NCI-H748 treated with DMSO at 0.1 percent for 48 hours (cell line): ENCODE measurements at places on chromosomes 3 and 15.

- no peak for DNase-seq
These were observed 443.8 kb upstream of the EPHA6 start for GRCh38 chr3:96370637-96371036.

DNA sequence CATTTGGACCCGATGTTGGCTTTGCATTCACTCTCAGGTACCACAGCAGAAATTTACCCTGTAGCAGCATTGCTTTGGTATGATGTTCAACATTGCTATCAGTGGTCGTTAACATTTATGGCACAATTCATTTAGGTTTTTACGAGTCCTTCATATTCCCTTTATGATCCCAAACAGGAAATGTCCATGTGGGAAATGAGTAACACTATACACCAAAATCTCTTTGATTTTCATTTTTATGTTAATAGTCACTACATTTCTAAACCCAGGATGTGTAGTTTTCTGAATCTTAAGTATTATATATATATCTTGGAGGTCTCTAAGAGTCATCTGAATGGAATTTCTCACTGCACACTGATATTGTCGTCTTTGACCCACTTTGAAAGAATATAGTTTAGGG lies 78.5 kb upstream of the RBMS3 start:
- DNase-seq, result no peak

GRCh38 chr15:74845581-74845980 lies 2.6 kb upstream of the ULK3 start:
- no peak for DNase-seq

- DNase-seq, result no peak
These were observed 56.5 kb downstream of the STT3B start for GRCh38 chr3:31589228-31589627.

DNA sequence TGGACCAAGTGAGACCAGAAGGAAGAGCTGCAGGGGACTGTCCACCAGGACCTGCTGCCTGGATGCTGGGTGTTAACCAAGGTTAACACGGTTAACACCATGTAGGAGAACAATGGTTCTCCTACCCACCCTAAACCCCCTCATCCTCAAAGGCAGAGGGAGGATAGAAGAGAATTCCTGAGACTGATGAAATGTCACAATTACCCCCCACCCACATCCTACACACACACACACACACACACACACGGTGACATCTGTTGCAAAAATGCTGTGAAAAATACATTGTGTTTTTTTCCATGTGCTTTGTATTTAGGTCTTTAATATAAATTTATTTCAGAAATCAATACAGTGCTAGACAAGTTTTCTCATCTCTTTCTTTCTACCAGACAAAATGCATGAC lies 113.9 kb upstream of the HES1 start:
- no peak for DNase-seq

DNA sequence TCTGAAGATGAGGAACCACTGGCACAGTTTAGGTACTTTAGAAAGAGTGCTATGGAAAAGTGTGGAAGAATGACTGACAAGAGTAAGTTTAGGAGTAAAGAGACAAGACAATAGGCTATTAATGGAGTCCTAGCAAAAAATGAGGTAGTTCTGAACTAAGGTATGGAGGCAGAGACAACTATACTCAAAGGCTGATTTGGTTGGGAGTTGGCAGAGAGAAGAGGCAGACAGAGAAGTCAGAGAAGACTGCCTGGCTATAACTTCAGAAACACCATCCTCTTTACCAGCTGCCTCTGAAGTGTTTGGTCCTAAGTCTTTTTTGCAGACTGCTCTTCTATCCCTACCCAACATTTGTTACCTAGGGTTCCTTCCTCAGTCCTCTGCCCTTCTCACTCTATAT lies 19.2 kb downstream of the DYNC1LI1 start:
- DNase-seq, result no peak

- no peak for DNase-seq
These were observed 529.2 kb downstream of the TUSC7 start for GRCh38 chr3:117238806-117239205.

GRCh38 chr15:81529481-81529880 lies 155.5 kb upstream of the TMC3 start:
- DNase-seq, result no peak

DNA sequence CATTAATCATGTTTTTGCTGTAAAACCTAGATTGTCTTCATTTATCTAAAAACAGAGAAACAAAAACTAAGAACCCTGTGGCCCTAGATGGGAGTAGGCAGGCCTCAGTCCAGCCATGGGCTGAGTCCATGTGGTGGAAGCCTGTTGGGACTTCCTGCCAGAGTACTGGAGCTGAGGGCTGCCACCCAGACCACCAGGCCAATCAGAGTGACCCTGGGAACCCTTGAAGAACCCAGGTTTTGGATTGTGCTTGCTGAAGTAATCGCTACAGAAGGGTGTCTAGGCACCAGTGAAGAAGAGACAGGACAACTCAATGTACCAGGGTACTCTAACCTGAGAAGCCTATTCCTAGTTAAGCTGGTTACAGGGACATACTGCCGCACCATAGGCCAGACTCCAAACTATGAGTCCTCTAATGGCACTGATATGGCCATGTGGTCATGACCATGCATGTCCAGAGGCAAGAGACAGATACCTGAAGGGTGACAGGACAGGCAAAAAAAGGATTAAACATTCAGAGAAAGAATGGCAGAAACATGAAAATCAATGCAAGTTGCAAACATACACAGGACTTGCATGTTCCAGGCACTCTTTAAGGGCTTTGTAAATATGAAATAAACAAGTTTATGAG lies 12.9 kb downstream of the CSRNP1 start:
- no peak for DNase-seq

DNA sequence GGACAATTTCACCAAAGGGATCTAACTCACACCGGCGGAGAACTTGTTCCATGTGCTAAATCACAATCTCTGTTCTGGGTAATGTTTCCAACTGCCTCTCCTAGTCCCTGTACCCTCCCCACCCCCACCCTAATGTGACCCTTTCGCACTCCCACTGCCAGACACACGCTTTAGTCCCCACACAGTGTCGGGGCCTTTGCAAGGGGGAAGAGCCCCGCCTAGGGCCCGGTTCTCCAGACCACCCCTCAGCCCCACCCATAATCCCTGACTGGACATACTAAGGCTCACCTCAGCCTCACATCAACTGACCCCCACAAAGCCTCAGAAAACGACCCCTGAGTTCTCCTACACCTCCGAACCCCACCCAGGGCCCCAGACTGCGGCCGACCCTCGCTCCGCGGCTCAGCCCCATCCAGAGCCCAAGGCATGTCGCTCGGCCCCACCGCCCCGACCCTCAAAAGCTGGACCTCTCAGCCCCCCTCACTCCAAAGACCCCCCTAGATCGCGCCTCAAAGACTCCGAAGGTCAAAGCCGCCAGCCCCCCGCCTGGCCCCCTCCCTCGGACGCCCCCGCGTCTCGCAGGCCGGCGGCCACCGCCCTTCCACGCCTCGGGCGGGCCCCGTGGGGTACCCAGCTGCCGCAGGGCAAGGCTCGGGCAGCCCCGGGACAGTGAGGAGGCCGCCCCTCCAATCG lies 72.0 kb upstream of the MAP4 start:
- DNase-seq, result no peak

GRCh38 chr3:136982520-136983138 lies 24.8 kb downstream of the IL20RB start:
- no peak for DNase-seq

- no peak for DNase-seq
These were observed 727.1 kb upstream of the NECTIN3 start for GRCh38 chr3:110344487-110344886.

DNA sequence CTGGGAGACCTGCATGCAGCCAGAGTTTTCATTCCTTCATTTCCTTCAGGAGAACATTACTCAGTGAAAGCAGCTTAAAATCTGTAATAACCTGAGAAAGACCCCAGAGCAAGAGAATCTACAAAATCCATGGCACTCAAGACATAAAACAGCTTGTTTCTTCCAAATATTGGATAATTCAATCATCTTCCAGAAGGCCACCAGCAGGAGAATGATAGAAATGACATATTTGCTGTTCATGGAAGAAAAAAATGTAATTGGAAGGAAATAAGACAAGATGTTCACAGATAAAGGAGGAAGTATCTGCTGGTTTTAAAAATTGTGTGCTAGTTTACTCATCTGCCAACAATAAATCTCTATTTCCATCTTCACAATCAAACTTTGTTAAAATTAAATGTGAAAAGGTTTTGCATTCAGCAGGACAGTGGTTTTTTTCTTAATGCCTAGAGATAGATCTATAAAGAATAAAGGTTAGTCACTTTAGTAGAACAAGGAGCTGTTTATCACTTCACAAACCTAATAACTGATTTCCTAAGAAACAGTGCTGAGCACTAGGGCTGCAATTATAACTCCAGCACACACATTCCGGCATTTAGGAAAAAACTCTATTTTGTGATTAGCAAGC lies 530.8 kb downstream of the NSUN3 start:
- no peak for DNase-seq

DNA sequence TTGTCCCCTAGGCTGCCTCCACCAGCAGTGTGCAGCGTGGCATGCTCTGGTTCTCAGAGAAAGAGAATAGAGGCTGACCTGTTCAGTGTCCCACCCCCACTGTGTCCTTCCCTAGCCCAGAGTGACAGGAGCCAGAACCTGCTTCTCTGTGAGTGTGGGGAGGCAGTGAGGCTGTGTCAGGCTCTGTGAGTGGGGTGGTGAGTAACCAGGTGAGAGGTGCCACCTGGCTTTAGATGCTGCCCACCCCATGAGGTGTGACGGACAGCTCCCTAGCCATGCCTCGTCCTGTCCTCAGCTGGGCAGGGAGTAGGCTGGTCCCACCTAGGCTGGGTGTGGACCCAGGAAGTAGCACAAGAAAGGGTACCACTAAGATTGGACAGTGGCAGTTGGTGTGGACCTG lies 6.3 kb downstream of the TEX264 start:
- no peak for DNase-seq

GRCh38 chr15:64045774-64046420 lies 388 bp downstream of the DAPK2 start:
- no peak for DNase-seq

GRCh38 chr3:33833408-33834095 lies 35.1 kb downstream of the PDCD6IP start:
- no peak for DNase-seq

DNA sequence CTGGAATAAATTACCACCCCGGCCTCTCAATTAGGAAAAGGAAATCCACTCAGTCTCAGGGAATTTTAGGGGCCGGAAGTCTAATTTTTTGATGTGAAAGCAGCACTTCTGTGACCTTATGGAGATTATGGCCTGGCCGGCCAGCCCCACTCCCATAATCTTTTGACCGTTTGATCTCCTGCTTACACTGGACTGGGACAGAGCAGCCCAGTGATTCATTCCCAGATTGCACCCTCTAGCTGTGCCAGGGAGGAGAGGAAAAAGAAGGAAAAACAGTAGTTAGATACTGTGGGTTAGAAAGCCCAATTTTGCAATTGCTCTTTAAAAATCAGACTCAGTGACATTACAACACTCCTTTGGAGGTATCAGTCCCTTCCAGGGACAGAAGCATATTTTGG lies 32.4 kb downstream of the GJD2 start:
- DNase-seq, result no peak

DNA sequence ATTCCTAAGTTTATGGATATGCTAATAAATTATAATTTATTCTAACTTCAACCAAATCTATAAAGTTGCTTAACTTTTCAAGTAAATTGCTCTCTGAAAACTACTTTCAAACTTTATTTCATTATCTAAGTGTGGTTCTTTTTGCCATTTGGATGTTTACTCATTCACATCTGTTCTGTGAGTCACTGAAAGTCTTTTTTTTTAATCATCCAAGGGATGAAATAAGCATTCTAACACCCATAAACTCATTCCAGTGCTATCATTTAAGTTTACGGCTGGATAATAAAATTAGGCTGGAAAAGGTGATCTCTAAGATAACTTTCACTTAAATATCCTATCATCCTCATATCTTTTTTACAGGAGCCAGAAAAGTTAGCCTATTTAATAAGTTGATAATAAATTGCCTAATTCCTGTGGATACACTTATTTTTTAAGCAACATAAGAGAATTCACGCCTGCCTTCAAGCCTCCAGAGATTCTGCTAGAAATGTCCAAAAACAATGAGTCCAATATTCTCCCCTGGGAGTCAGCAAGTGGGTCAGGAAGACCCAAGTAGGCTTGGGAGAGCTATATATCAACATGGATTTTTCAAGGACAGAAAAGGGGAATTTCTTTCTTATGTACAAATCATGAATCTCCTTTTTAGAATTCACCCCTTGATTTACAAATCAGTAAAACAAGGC lies 25.8 kb downstream of the SCG3 start:
- no peak for DNase-seq

GRCh38 chr15:40293905-40294895 lies 11.3 kb upstream of the ANKRD63 start:
- DNase-seq, result no peak

DNA sequence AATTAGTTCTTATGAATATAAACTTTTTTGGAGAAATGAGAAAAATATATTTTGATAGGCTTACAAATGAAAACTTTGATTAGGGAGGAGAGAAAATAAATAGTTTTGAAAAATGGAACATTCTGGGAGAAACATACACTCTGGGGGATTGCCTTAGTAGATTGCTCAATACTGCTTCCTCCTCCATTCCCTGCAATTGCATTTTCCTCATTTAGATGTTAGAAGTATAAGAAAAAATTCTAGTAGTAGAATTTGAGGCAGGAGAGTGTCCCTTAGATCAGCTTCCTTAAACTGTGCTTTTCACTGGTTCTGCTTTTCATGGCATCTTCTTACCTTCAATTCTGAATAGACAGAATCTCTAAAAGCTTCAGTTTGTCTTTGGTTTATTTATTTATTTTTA lies 46.2 kb upstream of the CTDSPL2 start:
- no peak for DNase-seq

DNA sequence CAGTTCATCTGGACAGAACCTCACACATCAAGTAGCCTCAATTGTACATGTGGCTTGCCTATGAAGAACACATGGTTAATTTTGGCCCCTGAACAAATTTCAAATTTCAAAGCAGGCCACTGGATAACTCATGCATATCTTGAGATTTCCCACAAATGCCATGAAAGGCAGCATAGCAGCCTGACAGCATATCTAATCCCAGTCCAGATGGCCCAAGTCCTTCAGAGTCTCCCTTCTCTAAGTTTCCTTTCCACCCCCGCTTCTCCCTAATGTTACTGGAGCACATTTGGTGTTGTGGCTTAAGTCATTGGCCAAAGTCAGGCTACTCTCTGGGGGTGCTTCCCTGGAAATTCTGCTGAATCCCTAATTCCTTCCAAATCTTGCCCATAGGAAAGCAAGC lies 53.8 kb upstream of the COL6A6 start:
- no peak for DNase-seq

- no peak for DNase-seq
These were observed 204.6 kb downstream of the TLE3 start for GRCh38 chr15:69893086-69893485.

- DNase-seq, result no peak
These were observed 207.2 kb upstream of the NAALADL2 start for GRCh38 chr3:174651951-174652350.

- no peak for DNase-seq
These were observed 311.4 kb downstream of the PDCD6IP start for GRCh38 chr3:34109846-34110245.

- DNase-seq, result no peak
These were observed 321.3 kb upstream of the GOLIM4 start for GRCh38 chr3:168417016-168417415.
